ENCODE measurements at places on chromosomes 12 and 14.

DNA sequence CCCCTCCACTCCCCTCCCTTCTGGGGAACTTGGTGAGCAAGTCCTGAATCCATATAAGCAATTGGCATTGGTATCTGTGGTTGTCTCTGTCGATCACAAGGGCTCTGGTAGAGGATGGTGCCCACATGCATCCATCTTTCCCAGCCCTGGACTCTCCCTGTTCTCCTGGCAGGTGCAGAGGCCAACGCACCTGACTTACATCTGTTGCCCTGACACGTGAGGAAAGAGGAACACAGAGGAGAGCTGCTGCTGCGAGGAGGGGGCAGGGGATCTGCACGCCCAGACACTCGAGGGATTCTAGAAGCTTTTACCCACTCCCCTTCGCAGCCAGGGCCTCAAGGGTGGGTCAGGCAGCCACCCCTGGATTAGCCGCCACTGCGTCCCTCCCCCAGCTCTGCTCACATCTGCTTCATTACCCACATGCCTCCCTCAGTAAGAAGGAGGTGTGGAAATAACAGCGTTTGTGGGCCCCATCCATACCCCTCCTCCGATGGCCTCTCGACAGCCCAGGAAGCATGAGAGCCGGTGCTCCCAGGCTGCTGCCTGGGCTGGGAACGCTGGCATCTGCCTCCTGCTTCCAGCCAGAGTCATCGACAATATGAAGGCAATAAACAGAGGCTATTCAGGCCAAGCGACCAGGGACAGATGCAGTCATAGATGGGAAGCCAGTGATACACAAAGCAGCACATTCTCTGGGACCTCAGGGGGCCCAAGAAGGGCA, 56.5 kb downstream of the KDM2B start:
- DNase-seq = no peak

DNA sequence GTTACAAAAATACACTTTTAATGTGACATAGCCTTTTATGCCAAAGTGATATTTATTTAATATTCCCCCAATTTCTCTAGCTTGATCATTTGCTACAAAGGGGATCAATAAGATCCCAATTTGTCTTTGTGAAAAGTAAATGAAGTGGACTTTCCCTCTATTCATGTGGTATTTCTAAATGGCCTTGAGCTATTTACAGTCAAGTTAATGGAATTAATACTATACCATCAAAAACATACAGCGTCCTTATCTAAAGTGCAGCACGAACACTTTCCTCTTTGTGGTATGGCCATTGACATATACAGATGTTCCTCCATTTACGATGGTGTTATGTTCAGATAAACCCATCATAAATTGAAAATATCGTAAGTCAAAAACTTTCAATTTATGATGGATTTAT, 23.2 kb downstream of the CFL2 start:
- no peak for DNase-seq

- no peak for DNase-seq
Observed at GRCh38 chr12:119920064-119920463, 42.9 kb upstream of the CIT start.

DNA sequence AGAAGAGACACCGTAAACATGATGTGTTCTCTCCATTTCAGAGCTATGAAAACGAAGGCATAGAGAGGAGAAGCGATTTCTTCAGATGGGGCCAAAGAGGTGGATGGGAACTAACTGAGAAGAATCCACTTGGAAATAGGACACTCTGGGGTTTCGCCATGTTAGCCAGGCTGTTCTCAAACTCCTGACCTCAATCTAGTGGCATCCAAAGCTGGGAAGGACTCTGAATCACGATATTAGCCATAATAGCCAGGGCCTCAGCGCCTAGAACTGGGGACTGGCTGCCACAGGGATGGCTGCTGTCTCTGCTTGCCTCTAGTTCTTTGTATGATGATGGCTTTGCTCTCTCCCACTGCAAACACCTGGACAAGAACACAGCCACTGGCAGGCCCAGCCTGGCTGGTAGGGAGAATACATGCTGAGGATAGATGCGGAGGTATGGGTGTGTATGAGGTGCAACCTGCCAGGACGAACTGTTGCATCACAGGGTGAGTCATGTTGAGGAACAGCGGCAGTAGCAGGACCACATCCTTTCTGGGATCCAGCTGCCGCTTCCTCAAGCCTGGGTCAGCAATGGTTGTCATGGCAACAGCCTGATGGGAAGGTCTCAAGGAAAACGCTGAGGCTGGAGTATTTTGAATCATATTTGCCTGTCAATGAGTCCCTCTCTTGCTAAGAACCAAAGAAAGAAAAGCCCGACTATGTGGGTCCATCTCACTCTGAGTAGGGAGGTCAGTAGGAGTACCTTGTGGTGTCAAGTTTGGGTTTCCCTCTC, 31.1 kb downstream of the CCDC177 start:
- peak; percentile 3 for DNase-seq

GRCh38 chr12:78439666-78440065, 424.9 kb upstream of the SYT1 start:
- DNase-seq = no peak

- no peak for DNase-seq
Observed at GRCh38 chr14:72366619-72367018, 434.4 kb downstream of the RGS6 start.

GRCh38 chr12:56684745-56685359, 3.2 kb downstream of the PTGES3 start:
- no peak for DNase-seq

GRCh38 chr12:50088577-50089335, 3.6 kb downstream of the SMARCD1 start:
- DNase-seq = peak; percentile 75

DNA sequence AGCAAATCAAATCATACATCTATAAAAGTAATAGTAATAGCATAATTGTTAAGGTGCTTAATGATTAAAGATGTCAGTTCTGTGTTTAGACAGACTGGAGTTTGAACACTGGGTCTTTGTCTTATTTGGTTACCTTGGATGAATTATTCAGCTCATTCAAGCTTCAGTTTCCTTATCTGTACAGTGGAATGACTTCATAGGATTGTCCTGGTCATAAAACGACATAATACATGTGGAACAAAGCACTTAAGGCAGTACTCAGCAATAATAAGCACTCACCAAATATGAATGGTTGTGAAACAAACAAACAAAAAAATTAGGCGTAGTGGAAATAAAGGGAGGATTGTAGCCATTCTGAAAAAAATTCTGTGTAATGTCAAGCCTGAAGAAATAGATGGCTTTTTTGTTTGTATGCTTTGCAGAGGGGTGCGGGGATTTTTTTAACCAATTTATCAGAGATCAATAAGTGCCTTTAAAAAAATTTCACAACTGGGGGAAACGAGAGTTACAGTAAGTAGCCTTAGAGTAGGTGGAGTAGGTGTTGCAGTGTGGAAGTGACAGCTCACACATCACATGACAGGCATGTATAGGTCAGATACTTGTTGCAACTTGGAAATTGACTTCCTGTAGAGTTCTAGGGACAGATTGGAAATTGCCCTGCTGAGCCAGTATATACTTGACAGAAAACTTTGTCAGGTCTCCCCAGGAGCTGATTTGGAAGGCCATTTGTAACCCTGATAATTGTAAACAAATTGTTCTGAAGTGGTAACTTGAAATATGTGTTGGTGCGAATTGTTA, 157.7 kb downstream of the SLC15A5 start:
- no peak for DNase-seq

- no peak for DNase-seq
Observed at GRCh38 chr12:89344862-89345202, 7.5 kb downstream of the DUSP6 start.

DNA sequence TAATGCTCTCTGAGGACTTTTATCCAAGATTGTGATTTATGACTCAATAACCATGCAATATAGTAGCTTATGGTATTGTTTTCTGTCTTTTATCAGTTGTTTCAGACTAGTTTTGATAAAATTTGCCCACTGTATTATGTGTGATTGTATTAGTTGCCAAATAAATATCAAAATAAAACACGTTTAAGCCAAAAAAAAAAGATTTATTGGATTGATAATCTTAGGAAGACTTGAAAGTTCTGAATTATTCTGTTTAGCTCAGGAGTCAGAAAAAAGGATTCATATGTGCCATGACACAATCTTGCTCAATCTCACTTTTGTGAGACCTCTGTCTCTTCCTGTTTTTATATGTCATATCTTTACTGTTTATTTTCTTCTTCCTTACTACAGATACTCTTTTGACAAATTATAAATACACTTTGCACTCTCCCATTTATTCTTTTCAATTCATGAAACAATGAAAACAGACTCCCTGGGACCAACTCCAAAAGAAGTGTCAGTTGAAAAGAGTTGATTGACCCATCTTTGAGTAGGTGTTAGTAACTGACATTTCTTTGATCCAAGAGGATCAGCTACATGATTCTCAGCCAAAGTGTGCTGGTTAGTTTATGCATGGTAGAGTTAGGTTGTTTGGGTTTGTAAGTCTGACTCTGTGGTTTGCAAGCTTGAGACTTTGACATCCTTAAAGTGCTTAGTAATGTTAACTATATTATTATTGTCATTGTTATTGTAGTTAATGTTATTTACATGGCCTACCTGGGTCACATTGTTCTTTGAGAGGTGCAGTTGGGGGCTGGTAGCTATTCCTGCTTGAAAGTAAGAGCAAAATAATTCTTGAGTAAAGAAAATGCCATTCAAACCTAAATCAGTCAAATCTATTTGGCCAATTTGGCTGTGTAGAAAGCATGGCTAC, 2.5 kb downstream of the OR6C76 start:
- no peak for DNase-seq

DNA sequence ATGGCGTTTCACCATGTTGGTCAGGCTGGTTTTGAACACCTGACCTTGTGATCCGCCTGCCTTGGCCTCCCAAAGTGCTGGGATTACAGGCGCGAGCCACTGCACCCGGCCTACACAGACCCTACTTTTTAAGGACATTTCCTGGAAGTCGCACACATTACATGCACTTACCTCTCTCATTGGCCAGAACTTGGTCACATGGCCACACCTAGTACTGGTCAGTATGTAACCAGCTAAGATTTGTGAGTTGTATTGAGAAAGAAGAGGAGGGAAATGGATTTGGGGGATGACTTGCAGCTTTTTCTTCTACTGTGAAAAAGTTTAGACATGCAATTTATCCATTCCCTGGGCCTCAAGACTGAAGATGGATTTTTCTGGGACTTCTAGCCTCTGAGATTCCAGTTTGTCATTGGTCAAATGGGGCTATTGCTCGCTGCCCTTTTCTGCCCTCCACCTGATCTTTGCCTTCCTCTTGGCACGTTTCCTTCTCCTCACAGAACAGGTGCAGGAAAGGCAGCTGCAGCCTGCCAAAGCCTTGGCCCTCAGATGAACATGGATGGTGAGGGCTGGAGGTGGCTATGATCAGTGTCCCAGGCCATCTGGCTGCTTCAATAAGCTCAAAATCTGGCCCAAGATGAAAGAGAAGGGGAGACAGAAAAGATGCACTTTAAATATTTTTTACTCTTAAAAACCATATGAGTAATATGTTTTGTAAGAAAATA, 7.1 kb upstream of the ZDHHC22 start:
- no peak for DNase-seq

DNA sequence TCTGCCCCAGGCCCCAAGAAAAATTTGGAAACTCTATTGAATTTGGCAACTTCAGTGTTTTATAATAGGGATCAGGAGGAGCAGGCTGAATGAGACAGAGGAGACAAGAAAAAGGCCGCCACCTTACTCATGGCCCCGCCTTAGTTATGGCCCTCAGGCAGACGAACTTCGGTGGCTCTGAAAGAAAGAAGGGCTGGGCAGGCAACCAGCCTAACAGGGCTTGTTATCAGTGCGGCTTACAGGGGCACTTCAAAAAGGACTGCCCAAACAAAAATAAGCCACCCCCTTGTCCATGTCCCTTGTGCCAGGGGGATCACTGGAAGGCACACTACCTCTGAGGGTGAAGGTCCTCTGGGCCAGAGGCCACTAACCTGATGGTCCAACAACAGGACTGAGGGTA, 146.3 kb upstream of the ATF7IP start:
- no peak for DNase-seq

- DNase-seq = no peak
Observed at GRCh38 chr12:53466640-53467039, 14.7 kb downstream of the PCBP2 start.

- DNase-seq = no peak
Observed at GRCh38 chr12:5455045-5455444, 23.1 kb downstream of the NTF3 start.

GRCh38 chr12:112183141-112184021, 58.0 kb downstream of the TRAFD1 start:
- no peak for DNase-seq

- no peak for DNase-seq
Observed at GRCh38 chr14:67263499-67264149, 22.4 kb downstream of the PALS1 start.

- no peak for DNase-seq
Observed at GRCh38 chr12:133038118-133038709, 905 bp downstream of the ZNF84 start.

- no peak for DNase-seq
Observed at GRCh38 chr14:77908847-77909246, 108.9 kb downstream of the ADCK1 start.

GRCh38 chr14:31275731-31276130, 68.1 kb upstream of the HECTD1 start:
- DNase-seq = no peak

- no peak for DNase-seq
Observed at GRCh38 chr12:14272956-14273912, 92.2 kb upstream of the ATF7IP start.

DNA sequence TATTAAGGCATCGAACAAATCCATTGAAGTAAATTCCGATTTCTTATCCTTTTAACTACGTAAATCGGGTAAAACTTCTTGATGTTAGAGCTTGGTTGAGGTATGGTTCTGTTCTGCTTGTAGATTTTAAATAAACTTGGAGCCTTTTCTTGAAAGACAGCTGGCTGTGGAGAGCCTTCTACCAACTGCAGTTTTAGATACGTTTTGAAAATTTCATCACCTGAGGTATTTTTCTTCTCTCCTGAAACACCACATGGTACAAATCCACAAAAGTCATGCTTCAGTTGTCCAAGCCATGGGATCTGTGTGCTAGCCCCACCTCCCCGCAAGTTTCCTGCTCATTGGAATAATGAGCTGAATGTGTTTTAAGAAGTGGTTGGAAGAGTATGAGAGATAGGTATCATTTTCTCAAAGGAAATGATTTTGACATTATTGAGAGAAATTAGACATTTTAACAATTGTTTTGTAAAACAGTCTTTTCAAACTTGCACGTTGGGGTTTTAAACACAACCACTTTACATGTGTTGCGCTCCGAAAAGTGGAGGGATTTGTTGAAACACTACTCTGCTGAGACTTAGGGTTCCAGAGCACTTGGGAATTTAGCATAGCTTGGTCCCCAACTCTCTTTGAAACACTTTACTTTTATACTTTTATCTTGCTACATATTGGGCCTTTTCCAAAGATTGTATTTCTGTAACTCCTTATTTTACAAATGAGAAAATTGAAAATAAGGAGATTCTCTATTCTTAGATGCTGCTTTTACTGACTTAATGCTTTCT, 1.4 kb downstream of the PPM1A start:
- no peak for DNase-seq

- DNase-seq = peak; percentile 55
Observed at GRCh38 chr14:96592591-96593386, 90.6 kb downstream of the PAPOLA start.

DNA sequence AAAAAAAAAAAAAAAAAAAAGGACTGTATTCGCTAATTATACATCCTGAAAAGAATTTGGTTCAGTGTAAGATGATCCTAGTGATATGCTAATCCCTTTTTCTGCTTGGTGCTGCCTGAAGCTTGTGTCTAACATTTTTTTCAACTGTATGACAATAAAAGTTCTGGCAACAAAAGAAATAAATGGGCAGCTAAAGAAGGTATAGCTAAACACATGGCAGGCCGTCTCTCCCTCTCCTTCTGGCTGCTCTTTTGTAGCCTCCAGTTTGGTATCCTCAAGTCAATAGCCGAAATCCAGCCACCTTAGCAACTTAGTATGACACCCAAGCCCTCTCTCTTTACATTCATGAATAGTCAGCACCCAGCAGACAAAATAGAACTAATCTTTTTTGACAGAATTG, 198.3 kb upstream of the OTX2 start:
- no peak for DNase-seq

Measured in CD4-positive, alpha-beta T cell treated with Interleukin-15 for 4 hours (primary cell).